ENCODE measurements at places on chromosomes 12 and 14.

- no peak for DNase-seq
Observed at GRCh38 chr12:123916729-123917128, 55.9 kb downstream of the CCDC92 start.

- DNase-seq = no peak
Observed at GRCh38 chr12:52232203-52232673, 805 bp upstream of the KRT7 start.

DNA sequence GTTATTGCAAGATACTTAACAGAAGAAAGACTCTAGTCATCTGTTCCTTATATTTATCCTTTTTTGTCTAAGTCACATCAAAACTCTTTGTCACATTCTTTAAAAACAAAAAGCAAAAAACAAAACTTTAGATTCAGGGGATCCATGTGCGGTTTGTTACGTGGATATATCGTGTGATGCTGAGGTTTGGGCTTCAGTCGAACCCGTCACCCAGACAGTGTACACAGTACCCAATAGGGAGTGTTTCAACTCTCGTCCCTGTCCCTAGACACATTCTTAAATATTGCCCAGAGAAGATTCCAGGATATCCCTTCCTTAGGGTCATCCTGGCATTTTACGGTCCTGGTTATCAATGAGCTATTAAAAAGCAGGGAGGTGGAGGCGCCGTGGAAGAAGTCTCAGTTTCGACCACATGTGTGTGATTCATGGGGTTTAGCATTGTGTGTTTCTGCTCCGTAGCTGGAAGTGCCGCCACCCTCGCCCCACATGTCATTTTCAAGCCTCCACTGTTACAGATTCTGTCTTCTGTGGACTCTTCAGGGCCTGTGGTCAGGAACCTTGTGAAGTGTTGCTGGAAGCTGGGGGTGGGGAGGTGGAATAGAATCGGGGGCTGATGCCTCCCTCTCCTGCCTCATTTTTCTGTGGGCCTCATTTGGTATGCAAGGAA, 19.9 kb downstream of the CCND2 start:
- DNase-seq = no peak

- no peak for DNase-seq
Observed at GRCh38 chr14:39873791-39874190, 441.6 kb upstream of the FBXO33 start.

- no peak for DNase-seq
Observed at GRCh38 chr12:126700096-126700495, 1566.9 kb upstream of the TMEM132C start.

- DNase-seq = no peak
Observed at GRCh38 chr14:92686900-92687427, 61.5 kb downstream of the LGMN start.

DNA sequence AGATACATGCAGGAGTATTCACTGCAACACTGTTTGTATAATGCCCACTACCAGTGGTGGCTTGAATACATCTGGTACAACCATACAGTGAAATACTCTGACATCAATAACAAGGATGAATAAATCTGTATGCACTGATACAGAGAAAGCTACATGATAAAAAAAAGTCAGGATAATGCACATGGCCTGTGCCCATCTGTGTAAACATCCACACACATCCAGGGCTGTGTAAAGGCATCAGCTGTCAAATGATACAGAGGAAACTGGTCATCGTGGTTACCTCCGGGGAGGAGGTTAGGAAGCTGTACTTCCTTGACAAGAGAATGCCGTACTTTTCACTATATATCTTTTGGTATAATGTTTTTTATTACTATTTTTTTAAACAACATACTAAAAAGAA, 176.6 kb downstream of the FOXN3 start:
- no peak for DNase-seq

DNA sequence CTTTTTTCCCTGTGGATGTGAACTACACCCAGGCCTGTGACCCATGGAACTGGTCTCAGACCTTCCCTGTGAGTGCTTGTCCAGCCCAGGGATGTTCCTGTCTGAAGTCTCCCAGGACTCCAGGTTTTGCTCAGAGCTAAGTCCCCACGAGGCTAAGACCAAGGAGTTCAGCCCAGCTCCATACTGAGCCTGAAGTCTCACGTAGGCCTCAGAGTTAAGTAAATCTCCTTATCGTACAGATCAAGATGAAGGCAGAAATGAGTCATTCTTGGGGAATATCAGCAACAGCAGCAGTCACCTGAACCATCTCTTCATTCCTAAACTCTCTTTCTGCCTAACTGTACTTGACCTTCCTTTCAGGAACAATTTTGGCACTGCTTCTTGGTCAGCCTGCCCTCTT, 139.8 kb downstream of the ANO6 start:
- DNase-seq = no peak

GRCh38 chr14:38775986-38776385, 327.0 kb downstream of the SEC23A start:
- no peak for DNase-seq

GRCh38 chr12:122835750-122836026, 431 bp downstream of the HIP1R start:
- DNase-seq = no peak

GRCh38 chr12:83793616-83794015, 1106.9 kb downstream of the TMTC2 start:
- no peak for DNase-seq

DNA sequence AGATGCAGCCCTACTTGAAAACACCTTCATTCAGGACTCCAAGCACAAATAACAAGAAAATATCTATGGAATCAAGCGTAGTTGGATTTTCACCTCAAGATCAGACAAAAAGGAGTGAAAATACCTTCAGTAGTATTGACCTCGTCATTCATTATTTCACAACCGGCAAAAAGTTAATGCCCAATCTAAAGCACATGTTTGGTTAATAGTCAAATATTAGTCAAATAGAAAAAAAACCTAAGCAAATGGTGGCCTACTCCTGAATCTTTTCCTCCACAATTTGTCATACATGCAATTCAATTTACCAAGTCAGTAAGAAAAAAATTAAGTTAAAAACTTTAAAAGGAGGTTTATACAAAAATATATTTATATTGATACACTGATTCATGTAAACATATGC, 50.0 kb downstream of the SLC38A4 start:
- DNase-seq = no peak

GRCh38 chr12:15855646-15856045, 26.5 kb upstream of the STRAP start:
- DNase-seq = no peak

DNA sequence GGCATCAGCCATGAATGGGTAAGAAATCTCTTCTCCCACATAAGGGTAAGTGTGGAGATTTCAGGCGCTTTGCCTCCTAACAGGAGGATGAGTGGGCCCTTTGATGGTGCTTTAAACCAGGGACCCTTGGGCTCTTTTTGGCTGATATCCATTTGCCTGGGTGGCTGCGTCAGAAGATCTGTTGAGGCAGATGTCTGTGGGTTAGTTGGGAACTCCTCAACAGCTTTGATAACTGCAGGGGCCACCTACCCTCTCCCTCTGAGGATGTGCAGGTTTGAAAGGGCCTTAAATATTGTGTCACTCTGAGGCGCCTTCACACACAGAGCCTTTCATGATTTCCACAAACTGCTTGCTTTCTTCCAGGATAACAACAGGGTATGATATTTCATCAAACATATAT, 210.7 kb downstream of the PPM1H start:
- no peak for DNase-seq

GRCh38 chr14:105845725-105846309, 319.4 kb downstream of the TMEM121 start:
- no peak for DNase-seq

DNA sequence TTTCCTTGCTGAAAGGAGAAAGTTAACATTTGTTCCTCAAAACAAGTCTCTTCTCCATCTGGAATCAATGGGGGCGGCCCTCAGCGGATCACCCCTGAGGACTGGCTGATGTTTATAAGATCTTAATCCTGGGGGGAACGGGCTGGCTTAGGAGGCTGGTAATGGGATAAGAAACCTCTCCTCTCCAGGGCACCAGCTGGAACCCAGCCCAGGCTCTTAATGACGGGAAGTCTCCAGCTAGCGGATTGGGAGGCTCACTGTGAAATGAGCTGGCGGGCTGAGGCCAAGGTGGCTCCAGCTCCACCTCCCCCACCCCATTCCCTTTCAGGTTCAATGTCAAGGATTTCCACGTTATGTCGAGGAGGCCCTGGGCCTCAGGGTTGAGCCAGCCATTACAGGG, 1133.0 kb downstream of the VRK1 start:
- no peak for DNase-seq

- DNase-seq = no peak
Observed at GRCh38 chr12:84811291-84811690, 101.3 kb downstream of the SLC6A15 start.

- no peak for DNase-seq
Observed at GRCh38 chr12:68794653-68795251, 13.2 kb upstream of the MDM2 start.

- DNase-seq = no peak
Observed at GRCh38 chr14:24314377-24315193, 3.3 kb downstream of the LTB4R start.

- DNase-seq = no peak
Observed at GRCh38 chr14:54786838-54787237, 115.8 kb downstream of the GCH1 start.

DNA sequence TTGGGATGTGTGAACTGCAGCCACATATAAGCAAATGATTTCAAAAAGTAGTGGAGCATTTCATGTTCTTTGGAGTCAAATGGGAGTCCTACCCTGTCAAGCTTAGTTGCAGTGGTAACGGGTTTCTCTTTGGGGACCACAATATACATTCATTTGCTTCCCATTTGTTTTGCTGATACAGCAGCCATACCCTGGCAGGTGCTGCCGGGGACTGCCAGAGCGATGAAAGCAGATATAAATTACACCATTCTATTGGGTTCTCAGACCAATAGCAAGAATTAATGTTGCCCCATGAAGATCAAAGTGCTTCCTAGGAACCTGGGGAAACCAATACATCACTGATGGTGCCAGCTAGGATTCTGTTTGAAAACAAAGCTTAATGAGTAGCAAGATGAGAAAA, 1621.5 kb upstream of the FLRT2 start:
- no peak for DNase-seq

- DNase-seq = no peak
Observed at GRCh38 chr12:11902525-11902875, 168.2 kb upstream of the BCL2L14 start.

DNA sequence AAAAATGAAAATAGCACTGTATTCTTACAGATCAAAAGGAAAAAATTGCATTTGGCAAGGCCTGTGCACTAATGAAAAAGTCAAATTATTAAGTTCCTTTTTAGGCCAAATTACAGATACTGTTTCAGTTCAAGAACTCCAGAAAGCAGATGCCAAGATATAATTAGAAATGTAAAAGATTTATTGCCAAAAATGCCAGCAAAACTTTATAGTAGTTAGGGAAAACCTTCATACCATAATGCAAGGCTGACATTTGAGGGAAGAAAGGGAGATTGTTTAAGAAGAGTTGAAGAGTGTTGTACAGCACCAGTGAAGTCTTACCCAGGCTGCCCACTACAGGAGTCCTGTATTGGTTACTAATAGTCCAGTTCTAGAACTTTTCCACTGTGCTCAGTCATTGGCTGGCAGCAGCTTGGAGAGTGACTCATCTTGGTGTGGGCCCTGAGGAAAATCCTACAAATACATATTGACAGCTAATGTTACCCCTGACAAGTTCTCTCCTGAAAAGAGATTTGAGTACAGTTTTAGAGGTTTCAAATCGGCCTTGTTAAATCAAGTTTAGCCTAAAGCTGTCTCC, 600.4 kb downstream of the C12orf50 start:
- DNase-seq = no peak

DNA sequence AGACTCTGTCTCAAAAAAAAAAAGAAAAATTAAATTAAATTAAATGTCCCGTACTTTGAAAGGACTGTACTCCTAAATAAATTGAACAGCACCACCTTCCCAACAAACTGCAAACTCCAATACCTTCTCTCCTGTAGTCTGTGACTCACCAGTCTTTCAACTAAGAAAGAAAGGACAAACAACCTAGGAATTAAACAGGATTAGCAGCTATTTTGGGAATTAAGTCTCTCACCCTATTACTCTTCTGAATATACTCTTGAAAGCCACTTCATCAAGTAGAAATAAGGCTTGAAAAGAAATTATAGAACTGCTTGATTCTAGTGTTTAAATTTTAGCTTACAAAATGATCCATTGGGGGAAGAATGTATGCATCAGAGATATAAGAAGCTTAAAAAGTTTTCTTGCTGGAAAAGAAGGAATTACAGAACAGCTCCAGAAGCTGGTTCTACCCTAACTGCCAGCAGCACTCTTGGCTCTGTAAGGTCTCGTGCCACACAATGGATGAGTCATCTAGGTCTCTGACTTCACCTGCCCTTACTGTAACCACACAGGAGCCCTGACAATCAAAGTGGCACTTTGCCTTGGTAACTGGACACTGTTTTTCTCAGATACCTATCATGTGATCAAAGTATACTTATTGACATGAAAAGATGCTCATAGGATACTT, 57.0 kb upstream of the CERS5 start:
- no peak for DNase-seq

- DNase-seq = no peak
Observed at GRCh38 chr14:42854061-42854460, 1247.4 kb downstream of the LRFN5 start.

GRCh38 chr14:92880351-92880750, 42.6 kb upstream of the CHGA start:
- DNase-seq = no peak

GRCh38 chr14:104147346-104148125, 9.1 kb downstream of the KIF26A start:
- DNase-seq = no peak

- no peak for DNase-seq
Observed at GRCh38 chr14:83988275-83988674, 1541.7 kb upstream of the FLRT2 start.

- peak; percentile 89 for DNase-seq
Observed at GRCh38 chr12:109625131-109625559, 51.6 kb downstream of the MVK start.

DNA sequence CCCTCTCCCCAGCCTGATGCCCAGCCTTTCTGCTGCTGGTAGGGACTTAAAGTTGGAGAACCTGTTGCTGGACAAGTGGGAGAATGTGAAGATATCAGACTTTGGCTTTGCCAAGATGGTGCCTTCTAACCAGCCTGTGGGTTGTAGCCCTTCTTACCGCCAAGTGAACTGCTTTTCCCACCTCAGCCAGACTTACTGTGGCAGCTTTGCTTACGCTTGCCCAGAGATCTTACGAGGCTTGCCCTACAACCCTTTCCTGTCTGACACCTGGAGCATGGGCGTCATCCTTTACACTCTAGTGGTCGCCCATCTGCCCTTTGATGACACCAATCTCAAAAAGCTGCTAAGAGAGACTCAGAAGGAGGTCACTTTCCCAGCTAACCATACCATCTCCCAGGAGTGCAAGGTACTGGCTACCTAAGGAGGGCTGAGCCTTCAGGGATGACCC, 1.6 kb downstream of the TSSK4 start:
- no peak for DNase-seq

DNA sequence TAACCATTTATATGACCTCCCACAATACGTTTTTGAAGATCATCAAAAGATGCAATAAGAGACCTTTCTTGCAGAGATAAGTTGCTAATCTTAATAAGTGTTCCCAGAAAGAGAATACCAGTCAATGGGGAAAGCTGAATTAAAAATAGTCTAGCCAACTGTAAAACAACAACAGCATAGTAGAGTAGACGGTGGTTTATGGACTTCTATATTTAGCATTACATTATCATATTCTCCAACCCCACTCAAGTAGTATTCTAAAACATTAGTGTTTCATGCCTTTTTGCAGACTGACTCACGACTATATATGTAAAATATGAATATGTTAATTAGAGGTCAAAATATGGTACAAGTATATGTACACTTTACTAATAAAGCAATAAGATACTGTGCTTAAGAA, 218.9 kb downstream of the MED13L start:
- DNase-seq = no peak
